Muscle of arm (tissue), 14 donors: ENCODE measurements at places on chromosomes 4 and X. TPM values are rescaled to one million over a fixed set of nuclear protein-coding genes. Genes with fewer than 3 reads are reported as not detected.

Gene DRP2
- polyA plus RNA-seq, result 1.7 TPM

Gene NEUROG2
- polyA plus RNA-seq, result not detected

Gene HTR2C
- polyA plus RNA-seq, result not detected

Gene CDK16
- 90.1 TPM for polyA plus RNA-seq

Gene CT47B1
- not detected for polyA plus RNA-seq

Gene FRG1
- polyA plus RNA-seq, result 42.3 TPM

Gene GPR143
- polyA plus RNA-seq, result 1.5 TPM

Gene TMEM47
- polyA plus RNA-seq, result 104 TPM

Gene SH2D1A
- 2.2 TPM for polyA plus RNA-seq

Gene ESX1
- polyA plus RNA-seq, result not detected

Gene FAM53A
- not detected for polyA plus RNA-seq

Gene SLC9B1
- 2.0 TPM for polyA plus RNA-seq

Gene SERTM2
- polyA plus RNA-seq, result not detected

DNA sequence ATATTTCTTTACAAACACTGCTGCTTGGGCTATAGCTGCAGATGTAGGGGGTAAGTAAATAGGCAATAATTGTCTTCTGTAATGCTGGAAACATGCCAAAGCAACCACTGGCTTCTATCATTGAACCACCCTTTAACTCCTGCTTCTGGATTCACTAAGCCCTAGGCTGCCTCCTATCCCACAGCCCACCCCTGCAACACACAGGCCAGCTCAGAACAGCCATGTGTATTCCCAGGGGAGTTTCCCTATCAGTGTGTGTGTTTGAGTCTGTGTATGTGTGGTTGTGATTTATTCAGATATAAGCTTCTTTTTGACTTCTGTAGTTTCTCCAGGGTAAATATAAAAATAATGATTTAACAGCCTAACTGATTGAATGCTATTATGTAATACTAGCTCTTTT is 291.3 kb downstream of the PCDH10 start:
- DNase-seq, result no peak

- no peak for DNase-seq
Measured at GRCh38 chrX:110346681-110347080, 12.0 kb upstream of the RTL9 start.

GRCh38 chrX:94178145-94178788 is 504.3 kb downstream of the FAM133A start:
- no peak for DNase-seq

GRCh38 chr4:183177001-183177400 is 77.9 kb downstream of the WWC2 start:
- DNase-seq, result no peak

GRCh38 chr4:68655764-68656444 is 14.5 kb downstream of the UGT2B15 start:
- no peak for DNase-seq

- DNase-seq, result no peak
Measured at GRCh38 chr4:41655177-41655576, 93.3 kb downstream of the PHOX2B start.

DNA sequence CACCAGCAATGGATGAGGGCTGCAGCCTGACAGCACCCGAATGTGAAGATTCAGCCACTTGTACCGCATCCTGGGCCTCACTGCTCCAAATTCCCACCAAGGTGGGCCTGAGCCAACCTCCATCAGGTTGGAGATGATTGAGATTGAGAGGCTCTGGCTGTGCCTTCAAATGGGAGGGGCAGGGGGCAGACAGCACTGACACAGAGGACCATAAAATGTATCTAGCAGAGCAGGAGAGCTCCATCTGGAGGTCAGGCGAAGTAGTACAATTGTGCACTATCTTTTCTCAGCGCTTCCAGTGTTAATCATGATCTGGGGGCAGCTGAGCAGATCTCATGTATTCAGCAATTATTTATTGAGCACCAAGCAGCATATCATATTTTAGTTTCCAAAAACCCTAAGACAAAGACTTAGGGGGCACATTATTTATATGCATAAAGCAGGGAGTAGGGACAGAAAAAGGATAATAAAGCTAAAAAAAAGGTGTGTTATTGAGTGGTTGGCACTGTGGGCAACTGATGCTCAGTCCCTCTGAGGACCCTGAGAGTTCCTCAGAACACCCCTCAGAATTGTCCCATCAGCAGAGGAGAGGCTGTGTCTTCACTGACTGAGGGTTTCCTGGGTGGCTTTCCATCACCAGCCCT is 31.6 kb upstream of the C1QTNF7 start:
- no peak for DNase-seq

DNA sequence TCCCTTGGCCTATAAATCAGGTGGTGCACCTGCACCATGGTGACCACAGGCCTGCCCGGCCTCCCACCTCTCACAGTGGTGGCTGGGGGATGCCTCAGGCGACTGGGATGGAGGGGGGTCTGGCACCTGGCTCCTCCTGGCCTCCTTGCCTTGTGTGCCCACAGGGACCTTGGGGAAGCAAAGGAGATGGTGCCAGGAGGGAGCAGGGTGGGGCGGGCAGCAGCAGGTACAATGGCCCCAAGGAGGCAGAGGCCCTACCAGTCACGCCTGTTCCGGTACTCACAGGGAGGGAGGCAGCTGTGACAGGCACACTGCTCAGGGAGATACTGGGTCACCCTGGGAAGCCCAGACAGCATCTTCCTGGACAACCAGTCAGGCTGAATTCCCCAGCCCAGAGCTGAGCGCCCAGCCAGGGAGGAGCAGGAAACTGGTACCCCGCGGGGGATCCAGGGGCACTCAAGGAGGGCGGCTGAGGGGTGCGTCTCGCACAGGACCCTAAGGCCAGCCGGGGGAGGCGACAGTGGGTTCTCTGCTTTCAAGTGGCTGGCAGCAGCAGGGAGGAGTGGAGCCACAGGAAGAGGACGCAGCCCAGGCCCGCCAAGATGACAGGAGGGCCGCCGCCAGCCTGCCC is 1.2 kb upstream of the TREX2 start:
- no peak for DNase-seq

DNA sequence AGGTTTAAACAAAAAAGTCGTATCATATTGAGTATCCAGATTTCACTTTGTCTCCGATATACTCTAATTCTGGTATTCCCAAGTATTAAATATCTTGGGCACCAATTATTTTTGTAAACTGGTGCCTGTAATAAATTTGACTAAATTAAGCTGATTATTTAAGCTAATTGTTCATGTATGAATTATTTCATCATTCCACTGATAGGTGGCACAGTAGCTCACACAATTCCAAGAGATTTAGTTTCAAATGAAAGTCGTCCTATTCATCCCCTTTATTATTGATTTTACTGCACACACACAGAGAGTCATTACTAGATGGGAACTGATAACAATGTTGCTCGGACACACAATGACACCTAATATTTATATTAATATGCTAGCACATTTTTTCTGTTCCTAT is 432.4 kb downstream of the DMD start:
- no peak for DNase-seq

- DNase-seq, result no peak
Measured at GRCh38 chr4:8290701-8290970, 21.1 kb downstream of the HTRA3 start.

DNA sequence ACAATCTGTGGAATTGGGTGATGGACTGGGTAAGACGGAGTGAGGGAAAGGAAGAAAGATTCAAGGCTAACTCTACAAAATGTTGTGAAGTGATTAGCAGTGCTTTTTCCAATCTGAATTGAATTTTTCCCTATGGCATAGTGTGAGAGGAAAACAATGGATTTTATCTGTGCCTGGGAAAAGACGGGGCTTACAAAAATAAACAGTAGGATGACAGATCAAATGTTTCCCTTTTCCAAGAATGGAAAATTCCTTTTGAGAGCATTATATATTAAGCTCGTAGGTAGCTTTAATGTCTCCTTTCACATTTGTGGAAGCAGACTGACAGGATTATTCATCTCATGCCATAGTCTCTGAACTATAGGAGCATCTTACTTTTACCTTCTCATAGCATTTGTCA is 27.8 kb downstream of the ATP11C start:
- no peak for DNase-seq

- DNase-seq, result no peak
Measured at GRCh38 chr4:20652226-20652885, 47.9 kb upstream of the PACRGL start.

DNA sequence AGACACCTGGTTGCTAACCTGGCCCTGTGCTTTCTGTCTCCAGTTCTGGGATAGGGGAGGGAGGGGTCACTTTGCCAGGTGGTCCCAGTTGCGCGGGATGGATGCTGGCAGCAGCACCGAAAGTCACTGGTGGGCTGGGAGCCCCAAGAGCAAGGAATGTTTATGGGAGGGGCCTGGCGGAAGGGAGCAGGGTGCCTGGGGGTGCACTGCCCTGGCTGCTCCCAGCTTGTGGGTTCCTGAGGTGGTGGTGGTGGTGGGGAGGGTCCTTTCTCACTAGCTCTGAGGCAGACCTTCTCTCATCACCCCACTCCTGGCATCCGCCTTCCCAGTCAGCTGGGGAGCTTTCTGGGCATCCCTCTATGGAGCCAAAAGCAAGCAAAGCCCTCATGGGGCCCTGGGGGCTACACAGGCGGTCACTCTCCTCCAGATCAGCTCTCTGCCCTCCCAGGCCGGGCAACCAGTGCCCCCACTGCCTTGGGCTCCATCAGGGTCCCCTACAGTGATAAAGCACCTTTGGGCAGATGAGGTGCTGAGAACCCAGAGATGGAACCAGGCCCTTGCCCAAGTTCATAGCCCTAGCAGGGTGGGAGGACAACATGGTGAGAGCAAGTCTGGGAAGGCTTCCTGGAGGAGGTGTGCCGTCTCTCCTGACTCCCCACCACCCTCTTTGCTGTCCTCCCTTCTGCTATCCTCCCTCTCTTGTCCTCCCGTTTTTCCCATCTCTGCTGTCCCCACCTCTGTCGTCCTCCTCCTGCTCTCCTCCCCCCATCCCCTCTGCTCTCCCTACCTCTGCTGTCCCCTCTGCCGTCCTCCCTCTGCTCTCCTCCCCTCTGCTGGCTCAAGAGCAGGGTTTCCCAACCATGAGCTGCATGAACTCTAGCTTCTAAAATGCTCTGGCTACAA is 16.0 kb downstream of the FGFR3 start:
- DNase-seq, result no peak

GRCh38 chr4:189414021-189414420 is 526.7 kb upstream of the FRG1 start:
- DNase-seq, result no peak

GRCh38 chrX:22134681-22135080 is 102.6 kb downstream of the PHEX start:
- DNase-seq, result no peak

DNA sequence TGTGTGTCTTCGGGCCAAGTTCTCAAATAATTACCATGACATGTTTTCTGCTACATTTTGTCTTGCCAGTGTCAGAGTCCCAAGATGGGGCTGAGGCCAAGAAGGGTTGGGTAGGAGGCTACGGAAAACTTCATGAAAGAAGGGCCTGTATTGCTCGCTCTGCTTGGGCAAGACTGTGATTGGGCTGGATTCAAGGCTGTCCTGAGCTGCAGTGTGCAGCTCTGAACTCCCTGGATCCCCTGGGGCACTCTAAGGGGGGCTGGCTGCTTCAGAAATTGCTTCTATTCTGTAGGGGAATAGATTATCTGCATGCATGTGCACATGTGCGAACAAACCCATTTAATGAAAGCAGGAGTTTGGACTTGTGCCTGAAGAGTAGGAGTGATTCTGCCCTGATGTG is 13.6 kb downstream of the TSPAN6 start:
- no peak for DNase-seq

GRCh38 chrX:83501003-83501402 is 7.1 kb upstream of the POU3F4 start:
- no peak for DNase-seq

DNA sequence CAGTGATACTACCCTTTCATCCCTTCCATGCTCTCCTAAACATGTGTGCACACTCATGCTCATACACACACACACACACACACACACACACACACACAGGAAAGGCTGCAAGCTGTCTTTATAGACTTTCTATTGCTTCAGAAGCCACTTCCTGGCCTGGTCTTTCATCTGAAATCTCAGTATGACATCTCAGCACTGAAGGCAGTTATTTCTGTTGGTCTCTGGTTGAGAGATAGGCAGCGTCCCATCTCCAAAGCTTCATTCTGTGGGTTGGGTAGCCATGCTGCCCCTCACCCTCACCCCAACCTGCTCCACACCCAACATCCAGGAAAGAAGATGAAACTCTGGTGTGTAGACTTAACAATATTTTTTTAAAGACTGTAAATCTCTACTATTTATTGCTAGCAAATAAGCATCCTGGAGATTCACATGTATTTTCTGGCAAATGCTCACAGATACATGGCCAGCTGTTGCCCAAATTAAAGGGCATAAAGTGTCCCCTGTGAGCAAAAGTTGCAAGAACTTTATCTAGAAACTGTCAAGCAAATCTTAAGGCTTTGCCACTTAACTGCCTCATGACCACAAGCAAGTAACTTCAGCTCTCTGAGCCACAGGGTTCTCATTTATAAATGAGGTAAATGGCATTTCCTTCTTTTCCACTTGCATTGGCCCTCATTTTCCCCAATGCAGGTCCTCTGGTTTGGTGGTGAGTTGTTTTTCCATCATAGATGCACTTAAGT is 189.8 kb upstream of the AFF2 start:
- no peak for DNase-seq

- no peak for DNase-seq
Measured at GRCh38 chr4:12446256-12446655, 1017.6 kb upstream of the HS3ST1 start.

DNA sequence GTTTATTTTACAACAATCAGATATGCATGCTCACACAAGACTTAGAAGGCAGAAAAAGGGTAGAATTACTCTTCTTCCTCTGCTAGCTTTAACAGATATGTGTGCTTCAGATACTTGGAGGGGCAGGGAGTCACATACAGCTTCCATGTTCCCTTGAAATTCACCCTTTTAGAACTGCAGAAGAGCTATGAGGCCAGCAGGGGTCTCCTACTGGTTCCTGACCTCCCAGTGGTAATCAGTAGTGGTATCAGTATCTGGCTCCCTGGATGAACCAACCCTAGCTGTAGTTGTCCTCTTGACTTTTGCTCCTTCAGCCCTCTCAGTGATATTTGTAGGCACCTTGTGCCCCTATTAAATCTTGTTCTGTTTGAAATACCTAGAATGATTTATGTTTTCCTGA is 81.5 kb downstream of the RCHY1 start:
- DNase-seq, result no peak

DNA sequence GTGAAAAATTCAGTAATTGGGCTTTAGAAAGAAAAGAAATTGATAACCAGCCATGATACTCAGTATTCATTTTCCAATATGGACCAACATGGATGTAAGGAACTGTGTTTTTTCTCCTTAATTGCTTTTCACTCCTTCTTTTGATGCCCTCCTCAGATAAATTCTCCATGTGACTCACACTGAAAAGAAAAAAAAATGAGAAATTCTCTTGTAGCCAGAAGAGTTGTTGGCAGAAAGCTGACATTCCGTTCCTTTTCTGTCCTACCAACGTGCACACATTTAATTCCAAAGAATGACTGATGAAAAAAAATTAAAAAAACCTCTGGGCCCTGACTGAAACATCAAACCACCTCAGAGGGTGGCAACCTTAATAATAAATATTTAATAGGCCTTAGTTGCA is 153.1 kb downstream of the AMELX start:
- no peak for DNase-seq

DNA sequence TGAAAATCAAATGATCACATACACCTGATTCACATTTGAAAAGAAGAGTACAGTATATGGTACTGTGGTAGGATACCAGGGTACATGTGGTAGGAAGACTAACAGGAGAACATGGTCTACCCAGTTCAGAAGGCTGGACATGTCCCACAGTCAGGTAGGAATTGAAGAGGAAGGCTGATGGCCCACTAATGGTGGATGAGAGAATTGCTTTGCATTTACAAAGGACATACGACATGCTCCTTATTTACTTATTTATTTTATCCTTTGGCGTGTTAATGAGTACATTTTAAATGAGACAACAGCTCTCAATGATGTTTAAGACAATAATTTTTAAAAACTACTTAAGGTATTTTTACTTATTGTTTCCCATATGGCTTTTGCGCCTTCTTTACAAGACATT is 106.7 kb upstream of the BMP2K start:
- DNase-seq, result no peak
